ENCODE measurements at places on chromosomes 16 and 17.

- no peak for DNase-seq
Observed at GRCh38 chr17:80187515-80187941, 17.7 kb downstream of the CARD14 start.

DNA sequence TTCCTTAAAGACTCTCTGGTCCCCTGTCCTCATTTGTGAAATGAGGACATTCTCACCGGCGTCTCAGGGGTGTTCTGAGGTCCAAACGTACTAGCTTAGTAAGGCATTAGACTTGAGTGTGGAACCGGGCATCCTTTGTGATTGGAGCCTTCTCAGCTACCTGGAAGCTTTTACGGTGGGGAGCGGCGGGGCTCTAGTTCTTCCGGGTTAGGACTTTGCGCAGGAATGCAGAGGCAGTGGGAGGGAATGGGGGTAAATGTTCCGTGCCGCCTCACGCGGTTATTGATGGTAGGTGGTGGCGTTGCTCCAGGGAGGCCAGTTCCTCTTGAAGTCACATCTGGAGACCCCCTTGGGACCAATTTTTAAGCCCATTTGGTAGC lies 113.6 kb downstream of the SNX29 start:
- DNase-seq: no peak

- DNase-seq: no peak
Observed at GRCh38 chr17:56393156-56393555, 200.3 kb upstream of the NOG start.

- DNase-seq: no peak
Observed at GRCh38 chr17:15175356-15175755, 89.8 kb downstream of the PMP22 start.

- DNase-seq: no peak
Observed at GRCh38 chr16:85631802-85632393, 18.8 kb downstream of the GSE1 start.

DNA sequence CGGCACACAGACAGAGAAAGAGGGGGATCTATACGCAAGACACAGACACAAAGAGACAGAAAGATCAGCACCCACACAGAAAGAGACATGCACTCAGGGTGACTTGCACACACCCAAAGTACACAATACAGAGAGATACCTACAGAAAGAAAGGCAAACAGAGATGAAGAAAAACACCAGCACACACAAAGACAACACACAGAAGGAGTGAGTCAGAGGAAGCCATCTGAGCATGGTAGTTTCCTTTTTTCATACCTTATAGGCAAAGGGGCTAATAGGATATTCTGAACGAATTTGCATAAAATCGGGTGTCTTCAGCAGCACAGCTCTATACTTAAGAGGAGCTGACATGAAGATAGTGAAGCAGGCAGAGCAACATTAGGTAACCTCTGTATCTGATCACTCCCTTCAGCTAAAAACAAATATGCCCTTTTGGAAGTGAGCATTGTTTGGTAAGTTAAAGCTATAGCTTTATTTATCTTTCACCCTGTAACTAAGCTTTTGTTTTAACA lies 198.6 kb downstream of the AATF start:
- no peak for DNase-seq

GRCh38 chr16:16045879-16046278 lies 96.5 kb downstream of the ABCC1 start:
- DNase-seq: no peak

DNA sequence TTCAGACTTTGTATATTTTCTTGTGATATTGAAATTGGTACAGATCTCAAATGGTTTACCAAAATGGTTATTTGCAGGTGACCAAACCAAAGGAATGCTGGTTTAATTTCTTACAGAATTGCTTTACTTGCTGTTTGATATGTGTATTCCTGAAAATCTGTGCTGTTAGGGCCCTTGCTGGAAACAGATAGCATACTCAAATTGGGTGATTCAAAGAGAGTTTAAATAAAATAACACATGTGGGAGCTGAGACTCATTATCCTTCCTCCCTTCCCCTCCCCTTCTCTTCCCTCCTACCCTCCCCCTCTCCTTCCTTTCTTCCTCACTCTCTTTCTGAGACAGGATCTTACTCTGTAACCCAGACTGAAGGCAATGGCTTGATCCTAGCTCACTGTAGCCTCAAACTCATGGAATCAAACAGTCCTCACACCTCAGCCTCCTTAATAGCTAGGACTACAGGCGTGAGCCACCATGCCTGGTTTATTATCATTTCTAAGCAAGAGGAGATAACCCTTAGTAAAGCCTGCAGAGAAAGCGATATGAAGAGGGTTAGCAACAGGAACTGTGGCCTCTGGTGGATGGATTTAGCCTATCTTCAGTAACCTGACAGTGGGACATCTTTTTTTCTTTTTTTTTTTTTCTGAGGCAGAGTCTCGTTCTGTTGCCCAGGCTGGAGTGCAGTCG lies 141.9 kb downstream of the BCAS3 start:
- DNase-seq: no peak

DNA sequence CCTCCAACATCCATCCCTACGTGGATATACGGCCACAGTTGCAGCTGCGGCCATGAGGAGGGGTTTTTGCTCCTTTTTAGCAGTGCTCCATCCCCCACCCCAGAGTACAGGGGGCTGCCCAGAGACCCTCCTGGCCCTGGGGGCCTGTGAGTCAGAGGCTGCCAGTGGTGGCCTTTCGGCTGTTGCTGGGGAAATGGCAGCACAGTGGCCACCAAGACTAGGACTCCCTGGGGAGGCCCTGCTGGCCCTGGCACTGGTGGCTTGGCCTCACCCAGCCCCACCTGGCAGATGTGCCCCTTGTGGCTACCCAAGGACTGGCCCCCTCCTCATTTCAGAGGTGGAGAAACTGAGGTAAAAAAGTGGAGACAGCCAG lies 29.1 kb downstream of the RAI1 start:
- no peak for DNase-seq

DNA sequence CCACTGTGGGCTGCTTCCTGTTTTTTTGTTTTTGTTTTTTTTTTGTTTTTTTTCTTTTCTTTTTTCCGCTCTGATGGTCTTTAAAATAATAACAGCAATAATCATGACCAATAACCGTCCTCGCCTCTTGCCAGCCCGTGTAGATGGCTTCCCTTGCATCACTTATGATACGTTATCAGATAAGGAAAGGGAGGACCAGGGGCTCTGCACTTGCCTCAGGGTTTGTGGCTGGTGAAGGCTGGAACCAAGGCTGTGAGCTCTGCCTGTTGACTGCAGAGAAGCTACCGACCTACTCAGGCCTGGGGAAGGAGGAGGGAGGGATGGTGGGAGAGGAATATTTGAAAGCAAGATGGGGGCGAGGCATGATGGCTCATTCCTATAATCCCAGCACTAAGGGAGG lies 114.0 kb upstream of the SDK2 start:
- no peak for DNase-seq

DNA sequence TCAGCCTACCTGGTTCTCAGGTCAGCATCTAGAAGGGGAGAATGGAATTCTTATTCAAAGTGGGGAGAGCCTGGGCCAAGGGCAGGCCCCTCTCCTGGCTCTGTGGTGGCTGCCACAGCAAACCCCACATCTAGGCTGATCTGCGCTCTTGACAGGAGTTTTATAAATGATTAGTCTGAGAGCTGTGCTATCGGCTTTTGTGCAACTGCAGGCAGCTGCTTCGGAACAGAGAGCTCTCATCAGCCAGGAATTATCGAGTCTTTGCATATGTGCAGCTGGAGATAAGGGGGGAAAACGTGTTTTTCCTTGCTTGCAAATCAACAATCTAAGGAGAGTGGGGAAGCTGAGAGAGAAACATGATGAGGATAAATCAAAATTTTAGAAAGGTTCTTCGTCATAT lies 91.7 kb downstream of the HS3ST3A1 start:
- no peak for DNase-seq

GRCh38 chr16:19265380-19265930 lies 20.1 kb upstream of the CLEC19A start:
- no peak for DNase-seq

DNA sequence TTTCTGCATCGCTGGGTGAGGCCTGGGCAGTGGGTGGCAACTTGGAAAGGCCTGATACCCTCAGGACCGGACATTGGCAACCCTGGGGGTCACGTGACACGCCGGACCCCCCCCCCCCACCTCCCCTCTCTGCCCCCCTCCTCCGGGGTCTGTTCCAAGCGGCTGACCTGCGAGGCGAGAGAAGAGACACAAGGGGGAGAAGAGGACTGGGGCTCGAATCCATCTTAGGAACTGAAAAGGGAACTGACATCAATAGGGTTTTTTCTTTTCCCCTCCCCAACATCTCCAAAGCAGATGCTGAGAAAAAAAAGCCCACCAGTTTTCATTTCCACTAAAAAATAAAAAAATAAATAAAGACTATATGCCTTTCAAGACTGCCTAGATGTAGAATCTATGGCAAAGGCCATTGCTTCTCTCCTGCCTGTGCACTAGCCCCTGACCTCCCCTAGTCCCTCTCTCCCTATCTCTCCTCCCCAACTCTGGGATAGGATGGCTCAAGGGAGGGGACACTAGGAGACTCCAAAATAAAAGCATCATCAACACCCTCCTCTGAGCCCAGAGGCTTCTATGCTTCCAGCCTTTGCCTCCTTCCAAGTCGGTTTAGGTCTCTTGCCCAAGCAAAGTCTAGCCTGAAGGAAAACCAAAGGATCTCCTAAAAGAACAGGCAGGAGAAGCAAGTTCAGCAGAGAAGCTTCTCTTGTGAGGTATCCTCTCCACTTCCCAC lies 7.7 kb upstream of the HOXB2 start:
- DNase-seq: no peak

DNA sequence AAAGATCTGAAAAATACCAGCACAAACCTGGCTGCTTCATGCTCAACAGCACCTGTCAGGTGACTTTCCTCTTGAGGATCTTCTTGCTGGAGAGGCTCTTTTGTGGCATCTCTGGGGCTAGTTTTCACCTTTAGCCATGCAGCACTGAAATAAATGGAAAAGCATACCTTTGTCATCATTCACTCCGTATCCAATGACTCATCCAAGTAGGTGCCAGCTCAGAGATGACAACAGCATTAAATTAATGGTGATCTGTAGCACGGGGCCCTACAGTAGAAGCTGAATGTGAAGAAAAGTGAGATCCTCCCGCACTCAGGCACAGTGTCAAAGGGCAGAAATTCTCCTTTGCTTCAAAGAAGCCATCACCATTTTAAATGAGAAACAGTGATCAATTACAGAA lies 32.2 kb downstream of the KIAA0753 start:
- DNase-seq: no peak

- DNase-seq: no peak
Observed at GRCh38 chr17:44970136-44970741, 2.1 kb upstream of the C1QL1 start.

- no peak for DNase-seq
Observed at GRCh38 chr17:82767041-82767754, 15.3 kb downstream of the TBCD start.

DNA sequence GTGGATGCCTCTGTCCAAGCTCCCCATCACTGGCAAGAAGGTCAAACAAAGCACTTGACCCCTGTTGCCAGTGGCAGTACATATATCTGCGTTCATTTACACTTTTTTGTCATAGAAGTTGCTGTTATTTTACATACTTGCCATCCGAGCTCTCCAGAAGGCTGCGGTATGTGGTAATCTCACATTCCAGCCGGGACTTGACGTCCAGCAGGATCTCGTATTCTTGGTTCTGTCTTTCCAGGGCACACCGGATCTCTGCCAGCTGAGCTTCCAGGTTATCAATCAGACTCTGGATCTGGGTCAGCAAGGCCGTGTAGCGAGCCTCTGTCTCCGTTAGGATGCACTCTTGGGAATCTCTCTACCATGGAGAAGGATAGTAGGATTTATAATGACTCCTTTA lies 6.6 kb downstream of the KRT39 start:
- DNase-seq: no peak

- no peak for DNase-seq
Observed at GRCh38 chr16:11169641-11170040, 86.4 kb downstream of the SOCS1 start.

DNA sequence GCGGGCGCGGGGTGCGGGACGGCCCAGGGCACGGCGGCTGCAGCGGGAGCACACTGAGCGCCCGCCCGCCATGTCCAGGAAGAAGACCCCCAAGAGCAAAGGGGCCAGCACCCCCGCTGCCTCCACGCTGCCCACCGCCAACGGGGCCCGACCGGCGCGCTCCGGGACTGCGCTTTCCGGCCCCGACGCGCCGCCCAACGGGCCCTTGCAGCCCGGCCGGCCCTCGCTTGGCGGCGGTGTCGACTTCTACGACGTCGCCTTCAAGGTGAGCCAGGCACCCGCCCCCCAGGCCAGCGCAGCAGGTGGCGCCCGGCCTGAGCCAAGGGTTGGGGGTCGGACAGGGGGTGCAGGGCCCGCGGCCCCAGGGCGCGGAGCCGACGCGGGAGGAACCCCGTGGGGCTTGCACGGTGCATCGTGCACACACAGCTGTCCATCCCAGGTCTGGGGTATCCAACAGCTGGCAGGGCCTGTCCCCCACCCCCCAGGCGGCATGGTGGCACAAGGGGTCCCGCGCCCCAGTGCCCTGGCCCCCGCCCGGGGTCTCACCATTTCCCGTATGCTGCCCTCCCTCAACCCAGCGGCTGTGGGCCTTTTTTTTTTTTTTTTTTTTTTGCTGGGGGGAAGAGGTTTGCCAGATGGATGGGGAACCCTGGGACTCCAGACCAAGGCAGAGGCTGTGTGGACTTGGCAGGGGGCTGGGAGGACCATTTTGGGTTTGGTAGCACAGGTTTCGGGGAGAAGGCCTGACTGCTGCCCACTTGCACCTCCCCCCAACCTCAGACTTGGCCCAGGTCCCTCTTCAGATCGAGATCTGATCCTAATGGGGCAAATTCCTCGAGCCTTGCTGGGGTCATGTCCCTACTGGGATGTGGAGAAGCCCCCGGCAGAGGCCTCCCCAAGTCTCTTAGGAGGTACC lies 547 bp downstream of the RAB26 start:
- no peak for DNase-seq

GRCh38 chr16:473046-474043 lies 47.9 kb downstream of the RAB11FIP3 start:
- DNase-seq: no peak

DNA sequence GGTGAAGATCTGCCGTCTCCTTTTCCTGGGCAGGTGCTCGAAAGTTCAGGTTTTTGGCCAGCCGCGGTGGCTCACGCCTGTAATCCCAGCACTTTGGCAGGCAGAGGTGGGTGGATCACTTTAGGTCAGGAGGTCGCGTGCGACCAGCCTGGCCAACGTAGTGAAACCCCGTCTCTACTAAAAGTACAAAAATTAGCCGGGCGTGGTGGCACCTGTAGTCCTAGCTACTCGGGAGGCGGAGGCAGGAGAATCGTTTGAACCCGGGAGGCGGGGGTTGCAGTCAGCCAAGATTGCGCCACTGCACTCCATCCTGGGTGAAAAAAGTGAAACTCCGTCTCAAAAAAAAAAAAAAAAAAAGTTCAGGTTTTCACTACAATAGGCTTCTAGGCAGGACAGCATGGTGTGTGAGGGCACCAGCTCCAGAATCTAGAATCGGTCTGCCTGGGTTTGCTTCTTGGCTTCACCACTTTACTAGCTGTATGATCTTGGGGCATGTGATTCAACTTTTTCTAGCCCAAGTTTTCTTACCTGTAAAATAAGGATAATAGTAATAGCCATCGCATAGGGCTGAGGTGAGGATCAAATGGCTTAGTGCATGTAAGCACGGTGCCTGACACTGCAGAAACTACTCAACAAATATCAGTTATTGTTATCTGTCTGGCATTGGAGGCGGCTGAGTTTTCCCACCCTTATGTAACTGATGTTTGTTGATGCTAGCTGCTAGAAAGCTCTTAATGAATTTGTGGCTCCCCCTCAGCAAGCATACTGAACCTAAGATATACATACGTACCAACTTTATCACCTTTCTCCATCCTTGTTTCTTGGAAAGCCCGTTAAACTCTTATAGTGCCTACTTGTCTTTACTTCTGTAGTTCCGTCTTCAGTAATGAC lies 1.3 kb downstream of the PSMD12 start:
- DNase-seq: no peak
